ENCODE measurements at places on chromosomes 5 and 9.

- DNase-seq: no peak
Observed at GRCh38 chr9:73038089-73038509, 85.2 kb upstream of the ALDH1A1 start.

- no peak for DNase-seq
Observed at GRCh38 chr9:88802533-88802932, 188.7 kb upstream of the S1PR3 start.

- no peak for DNase-seq
Observed at GRCh38 chr5:157222506-157223230, 42.0 kb downstream of the ITK start.

GRCh38 chr5:119363936-119364335 lies 8.1 kb downstream of the TNFAIP8 start:
- no peak for DNase-seq

DNA sequence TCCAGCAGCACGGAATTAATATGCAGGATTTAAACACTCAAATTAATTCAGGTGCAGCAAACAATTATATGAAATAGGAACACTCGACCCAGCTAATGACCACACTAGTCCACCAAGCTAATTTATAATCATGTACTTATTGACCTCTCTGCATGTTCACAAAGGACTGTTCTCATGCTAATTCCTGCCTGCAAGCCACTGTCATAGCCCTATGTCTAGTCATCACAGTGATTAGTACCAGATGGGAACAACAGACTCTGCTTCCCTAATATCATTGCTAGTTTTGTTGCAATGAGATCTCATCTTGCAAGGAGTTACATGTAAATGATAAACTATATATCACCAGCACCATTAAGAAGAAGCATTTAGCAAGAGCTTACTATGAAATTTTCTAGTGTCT lies 553.0 kb upstream of the GRAMD2B start:
- DNase-seq: no peak

DNA sequence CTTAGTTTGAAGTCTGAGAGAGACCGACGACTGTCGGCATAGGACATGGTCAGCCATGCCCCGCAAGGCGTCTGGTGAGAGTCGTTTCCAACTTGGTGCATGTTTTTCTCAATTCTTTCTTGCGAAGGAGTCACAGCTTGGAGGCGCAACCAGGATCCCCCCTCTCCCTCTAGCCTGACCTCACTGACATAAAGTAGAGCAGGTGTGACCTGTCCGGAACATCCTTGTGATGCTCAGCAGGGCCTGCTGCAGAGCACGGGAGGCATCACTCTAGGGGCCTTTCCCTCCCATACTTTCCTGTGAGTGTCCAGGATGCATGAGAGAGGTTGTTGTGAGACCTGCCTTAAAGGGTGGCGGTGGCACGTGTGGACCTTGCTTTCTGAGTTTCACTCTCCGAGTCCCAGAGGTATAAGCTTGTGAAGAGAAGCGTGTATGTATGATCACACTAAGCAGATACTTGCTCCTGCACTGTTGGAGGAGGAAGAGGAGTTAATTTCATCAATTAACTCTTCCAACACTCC lies 5.0 kb downstream of the TENT4A start:
- no peak for DNase-seq

- DNase-seq: no peak
Observed at GRCh38 chr9:70587201-70587600, 172.7 kb upstream of the KLF9 start.

- DNase-seq: no peak
Observed at GRCh38 chr5:157100140-157100679, 8.6 kb downstream of the HAVCR2 start.

DNA sequence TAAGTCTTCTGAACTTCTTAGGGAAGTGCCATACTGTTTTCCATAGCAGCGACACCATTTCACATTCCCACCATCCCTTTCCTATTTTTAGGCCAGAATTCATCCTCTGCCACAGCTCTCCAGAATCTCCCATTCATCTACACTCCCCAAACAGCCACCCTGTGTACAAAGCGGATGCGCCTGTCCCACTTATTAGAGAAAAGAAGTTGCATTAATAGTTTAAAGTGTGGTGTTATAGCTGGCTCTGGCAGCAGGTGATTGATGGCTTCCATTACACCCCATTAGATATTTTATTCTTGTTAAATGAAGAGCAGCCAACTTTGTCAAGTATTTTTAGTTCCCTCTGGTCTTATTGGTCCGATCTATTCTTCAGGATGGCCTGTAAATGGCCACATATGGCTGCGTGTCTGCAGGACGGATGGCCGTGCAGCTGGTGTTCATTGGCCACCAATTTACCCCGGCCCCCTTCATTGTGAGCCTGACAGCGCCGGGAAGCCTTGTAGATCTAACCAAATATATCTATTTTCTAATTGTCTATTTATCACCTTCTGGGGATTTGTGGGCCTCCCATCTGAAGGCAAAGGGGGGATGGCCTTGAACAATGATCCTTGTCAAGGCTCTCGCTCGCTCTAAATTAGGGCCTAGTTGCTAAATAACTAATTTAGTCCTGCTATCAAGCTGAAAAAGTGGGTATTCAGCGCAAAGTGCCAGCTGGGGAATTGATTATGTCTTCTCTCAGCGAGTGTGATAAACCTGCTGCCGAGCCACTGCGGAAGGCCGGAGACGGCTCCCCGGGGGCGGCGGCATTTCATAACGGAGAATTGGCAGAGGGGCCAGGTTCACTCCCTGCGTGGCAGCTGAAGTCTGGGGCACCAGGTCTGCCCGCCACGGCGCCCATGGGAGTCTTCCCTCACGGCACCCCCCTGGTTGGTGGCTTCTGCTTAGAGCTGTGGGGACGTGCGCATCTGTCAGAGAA lies 141.1 kb downstream of the MELK start:
- no peak for DNase-seq

GRCh38 chr9:109969011-109969410 lies 189.0 kb downstream of the PALM2AKAP2 start:
- no peak for DNase-seq

DNA sequence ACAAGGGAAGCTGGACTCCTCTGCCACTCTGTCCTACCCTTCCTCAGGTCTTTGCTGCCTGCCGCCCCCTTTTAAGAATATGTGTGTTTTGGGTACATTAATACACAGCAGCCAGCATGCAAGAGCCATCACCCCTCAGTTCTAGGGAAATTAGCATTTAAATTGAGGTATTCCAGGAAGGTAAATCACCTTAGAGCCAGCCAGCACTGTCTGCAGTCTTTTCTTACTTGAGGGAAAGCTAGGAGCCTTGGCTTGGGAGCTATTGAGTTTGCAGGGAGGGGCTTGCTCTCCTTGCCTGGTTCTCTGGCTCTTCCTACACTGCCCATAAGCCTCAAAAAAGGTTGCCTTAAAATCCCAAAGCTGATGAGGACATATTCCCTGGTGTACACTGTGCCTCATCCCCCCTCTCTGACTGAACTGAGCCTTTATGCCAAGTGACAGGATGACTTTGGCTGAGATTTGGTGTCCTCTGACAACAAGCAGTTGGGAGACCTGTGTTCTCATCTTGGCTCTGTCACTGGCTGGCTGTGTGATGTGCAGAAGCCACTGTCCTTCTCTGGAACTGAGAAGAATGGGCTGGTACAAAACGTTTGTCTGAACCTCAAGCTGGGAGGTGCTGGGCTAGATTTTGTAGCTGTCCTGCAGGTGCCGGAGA lies 54.1 kb downstream of the TRIM32 start:
- no peak for DNase-seq

- no peak for DNase-seq
Observed at GRCh38 chr9:127777368-127777980, 992 bp downstream of the SH2D3C start.

DNA sequence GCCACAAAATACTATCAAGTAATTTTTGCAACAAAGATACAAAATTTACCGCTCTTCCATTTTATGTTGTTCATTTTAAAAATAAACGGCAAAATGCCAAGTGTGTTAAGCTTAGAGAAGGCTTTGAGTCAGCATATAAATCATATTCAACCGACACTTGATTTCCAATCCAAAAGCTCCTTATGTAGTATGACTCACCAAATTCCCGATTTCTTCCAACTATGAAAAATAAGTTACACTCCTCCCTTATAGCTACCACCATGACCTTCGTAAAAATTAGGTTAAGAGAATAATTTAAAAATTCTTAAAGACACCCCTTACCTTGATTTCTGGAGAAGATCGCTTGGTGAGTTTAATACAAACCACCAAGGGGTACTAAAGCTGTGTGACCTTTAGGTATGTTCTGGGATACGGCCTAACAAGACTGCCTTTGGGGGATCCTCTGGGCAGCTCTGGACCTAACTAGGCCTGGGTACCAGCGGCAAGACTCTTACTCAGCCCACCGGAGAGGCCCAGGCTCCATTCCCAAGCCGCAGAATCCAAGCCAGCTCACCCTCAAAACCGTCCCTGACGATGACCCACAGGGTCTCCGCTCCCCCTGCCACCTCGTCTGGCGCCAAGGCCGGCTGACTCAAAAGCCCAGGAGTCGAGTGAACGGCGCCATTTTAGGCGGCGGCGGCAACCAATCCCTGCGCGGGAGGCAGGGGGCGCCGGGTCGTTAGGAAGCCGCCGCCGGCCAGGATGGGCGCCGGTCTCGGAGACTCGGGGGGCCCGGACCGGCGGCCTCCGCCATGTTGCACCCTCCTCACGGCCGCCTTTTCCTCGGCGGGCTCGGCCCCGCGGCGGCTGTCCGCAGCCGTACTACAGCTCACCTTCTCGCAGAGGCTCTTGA lies 739 bp downstream of the PPP2CA start:
- no peak for DNase-seq

GRCh38 chr5:56050551-56051255 lies 55.9 kb upstream of the IL6ST start:
- DNase-seq: no peak
